ENCODE measurements at places on chromosomes 12 and 14. TPM values are rescaled to one million over a fixed set of nuclear protein-coding genes. Genes with fewer than 3 reads are reported as not detected.

The DIO3 gene
- 0.48 TPM for total RNA-seq

DNA sequence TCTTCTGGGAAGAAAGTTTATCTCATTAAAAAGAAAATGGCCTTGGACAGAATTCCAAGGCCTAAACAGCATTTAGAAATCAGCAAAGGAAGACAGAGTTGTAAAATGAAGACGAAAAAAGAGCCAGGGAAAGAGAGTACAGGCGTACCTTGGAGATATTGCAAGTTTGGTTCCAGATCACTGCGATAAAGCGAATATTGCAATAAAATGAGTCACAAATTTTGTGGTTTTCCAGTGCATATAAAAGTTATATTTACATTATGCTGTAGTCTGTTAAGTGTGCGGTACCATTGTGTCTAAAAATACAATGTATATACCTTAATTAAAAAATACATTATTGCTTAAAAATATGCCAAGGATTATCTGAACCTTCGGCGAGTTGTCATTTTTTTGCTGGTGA, 9.0 kb downstream of the PCNX1 start:
- H3K4me1 ChIP-seq, result peaks cover 51% of the 10 kb centered on the region
- H3K4me3 ChIP-seq, result no peak overlapping the region
- H3K36me3 ChIP-seq, result no peaks in the 10 kb centered on the region

- no peak for DNase-seq
- peak overlapping the region; percentile 50 for H3K27ac ChIP-seq
- H3K4me3 ChIP-seq, result no peak overlapping the region
- H3K4me1 ChIP-seq, result peaks cover 47% of the 10 kb centered on the region
- H3K27me3 ChIP-seq, result no peaks in the 10 kb centered on the region
These were observed 4.7 kb downstream of the SPRYD3 start for GRCh38 chr12:53074283-53074998.

DNA sequence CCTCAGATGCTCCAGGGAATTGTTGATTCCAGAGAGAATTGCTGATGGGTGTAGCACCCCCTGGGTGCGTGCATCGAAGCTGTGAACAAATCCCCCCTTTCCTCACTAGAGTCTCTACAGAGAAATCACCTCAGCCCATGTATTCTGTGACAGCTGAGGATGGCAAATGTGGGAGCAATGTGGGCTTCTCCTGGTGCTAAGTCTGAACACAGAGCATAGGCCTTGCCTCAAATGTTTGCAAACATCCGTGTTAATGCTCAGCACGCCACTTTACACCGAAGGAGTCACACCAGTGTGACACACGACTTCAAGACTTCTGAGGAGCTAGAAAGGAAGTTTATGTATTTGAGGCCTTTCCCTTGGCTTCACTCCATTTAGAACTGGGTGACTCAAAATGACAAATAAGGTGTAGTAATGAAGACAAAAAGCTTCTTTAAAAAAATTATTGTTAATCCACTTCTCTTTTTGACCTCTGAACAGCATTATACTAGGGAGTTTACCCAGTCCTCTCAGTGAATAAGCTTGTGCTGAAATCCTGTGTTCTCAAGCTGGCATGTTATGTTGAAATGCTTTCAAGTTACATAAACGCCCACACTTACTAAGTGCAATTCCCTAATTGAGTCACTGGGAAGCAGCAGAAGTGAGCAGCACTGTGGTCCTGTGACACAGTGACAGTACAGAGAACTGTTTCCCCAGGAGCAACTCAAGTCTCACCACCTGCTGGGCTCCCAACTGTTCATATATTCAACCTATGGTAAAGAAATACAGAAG, 92.9 kb downstream of the FAR2 start:
- DNase-seq, result peak; percentile 38
- H3K27ac ChIP-seq, result no peak overlapping the region
- H3K36me3 ChIP-seq, result no peaks in the 10 kb centered on the region
- no peaks in the 10 kb centered on the region for H3K27me3 ChIP-seq
- H3K4me1 ChIP-seq, result peaks cover 16% of the 10 kb centered on the region

GRCh38 chr14:34067587-34067986, 116.7 kb upstream of the EGLN3 start:
- no peaks in the 10 kb centered on the region for H3K36me3 ChIP-seq
- no peak overlapping the region for H3K27ac ChIP-seq
- H3K4me1 ChIP-seq, result peaks cover 42% of the 10 kb centered on the region
- H3K27me3 ChIP-seq, result no peaks in the 10 kb centered on the region
- DNase-seq, result no peak

The DLK1 gene
- total RNA-seq, result 8.6 TPM
